ENCODE measurements at places on chromosomes 1 and 21.

- no peak for DNase-seq
These were observed 13.3 kb downstream of the PLPPR5 start for GRCh38 chr1:98991127-98992012.

- no peak for DNase-seq
These were observed 154.3 kb downstream of the COQ8A start for GRCh38 chr1:227094249-227094966.

DNA sequence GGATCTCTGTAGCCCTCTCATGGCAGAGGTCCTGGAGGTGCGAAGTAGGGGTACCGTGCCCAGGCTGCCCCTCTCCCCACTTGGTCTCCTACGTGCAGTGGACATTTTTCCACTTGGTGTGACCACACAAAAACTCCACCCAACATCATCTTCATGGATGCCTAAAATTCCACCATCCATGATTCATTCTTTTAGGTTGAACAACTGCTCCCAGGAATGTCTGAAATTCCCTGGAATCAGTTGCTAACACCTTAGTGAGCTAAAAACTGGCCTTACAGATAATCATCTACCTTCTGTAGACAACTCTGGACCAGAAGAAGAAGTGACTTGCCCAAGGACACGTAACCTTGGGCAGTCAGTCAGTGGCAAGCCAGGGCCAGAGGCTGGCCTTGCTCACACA is 32.1 kb upstream of the CLIC4 start:
- no peak for DNase-seq

- DNase-seq: no peak
These were observed 97.4 kb upstream of the IPO9 start for GRCh38 chr1:201731592-201731991.

GRCh38 chr1:203567596-203567995 is 59.0 kb upstream of the ATP2B4 start:
- no peak for DNase-seq

DNA sequence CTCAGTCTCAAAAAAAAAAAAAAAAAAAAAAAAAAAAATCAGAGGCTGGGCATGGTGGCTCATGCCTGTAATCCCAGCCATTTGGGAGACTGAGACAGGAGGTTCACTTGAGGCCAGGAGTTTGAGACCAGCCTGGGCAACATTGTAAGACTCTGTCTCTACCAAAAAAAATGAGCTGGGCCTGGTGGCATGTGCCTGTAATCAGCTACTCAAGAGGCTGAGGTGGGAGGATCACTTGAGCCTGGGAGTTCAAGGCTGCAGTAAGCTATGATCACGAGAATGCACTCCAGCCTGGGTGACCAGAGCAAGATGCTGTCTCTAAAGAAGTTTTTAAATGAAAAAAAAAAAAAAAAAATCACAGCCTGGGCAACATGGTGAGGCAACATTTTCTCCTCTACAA is 10.3 kb downstream of the SEMA4A start:
- no peak for DNase-seq

- no peak for DNase-seq
These were observed 261.7 kb downstream of the PCP4 start for GRCh38 chr21:40128891-40129290.

DNA sequence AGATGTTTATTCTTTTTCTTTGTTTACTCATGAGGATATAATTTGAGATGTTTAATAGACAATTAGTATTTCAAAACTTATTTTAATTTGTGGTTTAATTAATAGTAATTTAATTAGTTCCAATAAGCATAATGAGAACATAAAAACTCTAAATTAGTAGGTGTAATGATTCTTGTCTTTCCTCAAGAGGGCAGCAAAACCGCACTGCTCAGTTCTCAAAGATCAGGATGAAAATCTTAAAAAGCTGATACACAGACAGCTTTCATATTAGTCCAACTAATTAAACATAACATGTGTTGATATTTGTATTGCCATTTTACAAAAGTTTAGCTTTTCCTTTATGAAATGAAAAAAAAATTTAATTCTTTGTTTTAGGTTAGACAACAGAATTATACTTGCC is 106.7 kb upstream of the C21orf91 start:
- peak; percentile 57 for DNase-seq

GRCh38 chr1:189496768-189497167 is 980.9 kb downstream of the BRINP3 start:
- no peak for DNase-seq

GRCh38 chr1:195897076-195897475 is 711.2 kb downstream of the KCNT2 start:
- DNase-seq: no peak

- DNase-seq: no peak
These were observed 7.7 kb downstream of the CHRM3 start for GRCh38 chr1:239394107-239394506.

DNA sequence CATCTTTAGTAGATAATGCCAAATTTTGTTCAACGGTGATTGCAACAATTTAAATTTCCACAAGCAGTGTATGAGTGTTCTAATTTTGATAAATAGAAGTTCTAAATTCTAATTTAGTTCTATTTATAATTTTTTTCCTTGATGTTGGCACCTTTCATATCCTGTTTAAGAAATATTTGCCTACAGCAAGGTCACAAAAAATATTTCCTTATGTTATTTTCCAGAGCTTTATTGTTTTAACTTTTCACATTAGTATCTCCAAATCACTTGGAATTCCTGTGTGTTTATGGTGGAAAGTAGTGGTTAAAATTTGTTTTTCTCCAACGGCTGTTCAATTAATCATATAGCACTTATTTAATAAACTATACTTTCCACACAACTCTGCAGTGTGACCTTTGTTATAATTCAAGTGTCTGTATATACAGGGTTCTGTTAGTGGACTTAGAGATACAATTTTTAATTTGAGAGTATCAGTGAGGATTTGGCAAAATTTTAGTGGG is 94.3 kb upstream of the CD55 start:
- DNase-seq: no peak

GRCh38 chr1:68206848-68207689 is 25.3 kb downstream of the WLS start:
- DNase-seq: no peak

DNA sequence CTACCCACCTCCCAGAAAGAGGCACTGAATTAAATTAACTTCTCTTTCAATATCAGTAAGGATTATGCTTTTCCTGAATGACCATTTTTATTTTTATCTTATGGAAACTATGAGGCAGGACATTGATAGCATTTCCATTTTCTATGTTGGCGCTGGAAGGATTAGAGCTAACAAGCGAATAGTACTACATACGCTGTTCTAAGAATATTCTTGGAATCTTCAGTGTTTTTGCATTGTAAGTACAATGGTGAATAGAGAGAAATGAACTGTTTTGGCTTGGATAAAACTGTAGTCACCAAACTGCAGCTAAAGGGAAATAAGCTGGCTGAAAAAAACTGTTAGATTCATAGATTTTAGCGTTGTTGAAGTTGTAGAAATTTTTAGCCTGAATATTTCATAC is 779.0 kb upstream of the ADGRL4 start:
- no peak for DNase-seq

- no peak for DNase-seq
These were observed 6.2 kb upstream of the ZNF281 start for GRCh38 chr1:200415789-200416593.

DNA sequence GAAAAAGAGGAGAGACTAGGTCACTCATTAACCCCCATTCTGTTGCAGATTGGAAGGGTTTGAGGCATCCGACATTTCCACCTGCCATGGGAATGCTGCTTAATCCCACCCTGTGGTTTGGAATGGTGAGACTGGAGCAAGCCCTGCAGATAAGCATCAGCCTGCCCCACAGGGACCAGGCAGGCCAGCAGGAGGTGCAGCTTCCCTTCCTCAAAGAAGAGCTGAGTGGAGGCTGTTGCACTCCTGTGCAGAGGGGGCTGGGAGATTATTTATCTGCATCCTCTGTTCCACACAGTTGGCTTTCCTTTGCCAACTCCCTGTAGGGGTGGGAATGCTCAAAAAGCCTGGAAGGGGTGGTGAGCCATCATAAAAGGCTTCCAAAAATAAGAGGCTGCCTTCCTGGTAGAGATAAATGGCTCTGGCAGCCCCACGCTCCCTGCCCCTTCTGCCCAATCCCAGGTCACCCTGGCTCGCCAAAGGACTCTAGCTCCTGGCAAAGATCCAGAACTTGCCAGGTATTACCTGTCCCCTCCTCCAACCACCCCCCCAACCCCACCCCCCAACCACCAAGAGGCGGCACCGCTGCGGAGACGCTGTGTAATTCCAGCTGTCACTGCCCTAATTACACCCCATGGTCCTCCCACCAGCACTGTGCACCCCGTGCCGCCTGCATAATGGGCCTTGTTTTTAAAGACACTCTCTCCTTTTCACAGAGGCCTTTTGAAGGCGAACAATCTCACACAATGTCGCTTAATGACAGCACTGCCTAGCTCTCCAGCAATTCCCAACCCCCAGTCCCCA is 83.0 kb upstream of the ZC3H12A start:
- peak; percentile 86 for DNase-seq

- DNase-seq: no peak
These were observed 13.3 kb upstream of the CAPN8 start for GRCh38 chr1:223678841-223679240.

DNA sequence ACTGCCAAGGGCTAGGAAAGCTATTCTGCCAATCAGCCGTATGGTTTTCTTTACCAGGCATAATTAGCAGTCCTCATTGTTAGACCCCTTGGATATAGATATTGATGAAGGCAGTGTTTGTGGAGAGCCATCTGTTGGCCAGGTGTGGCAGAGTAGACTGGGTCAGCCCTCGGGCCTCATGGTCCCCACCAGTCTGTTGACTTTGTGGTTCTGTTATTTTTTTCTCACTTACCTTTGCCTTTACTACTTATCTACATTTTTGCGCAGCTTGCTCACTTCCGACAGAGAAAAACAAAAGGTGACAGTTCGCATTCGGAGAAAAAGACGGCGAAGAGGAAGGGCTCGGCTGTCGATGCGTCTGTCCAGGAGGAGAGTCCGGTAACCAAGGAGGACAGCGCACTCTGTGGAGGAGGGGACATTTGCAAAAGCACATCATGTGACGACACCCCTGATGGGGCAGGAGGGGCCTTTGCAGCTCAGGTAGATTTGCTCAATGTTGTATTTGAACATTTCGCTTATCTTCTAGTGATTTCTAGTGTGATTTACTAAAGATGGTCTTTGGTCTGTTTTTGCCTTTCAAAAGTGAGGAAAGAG is 2.3 kb downstream of the PCNT start:
- peak; percentile 28 for DNase-seq

DNA sequence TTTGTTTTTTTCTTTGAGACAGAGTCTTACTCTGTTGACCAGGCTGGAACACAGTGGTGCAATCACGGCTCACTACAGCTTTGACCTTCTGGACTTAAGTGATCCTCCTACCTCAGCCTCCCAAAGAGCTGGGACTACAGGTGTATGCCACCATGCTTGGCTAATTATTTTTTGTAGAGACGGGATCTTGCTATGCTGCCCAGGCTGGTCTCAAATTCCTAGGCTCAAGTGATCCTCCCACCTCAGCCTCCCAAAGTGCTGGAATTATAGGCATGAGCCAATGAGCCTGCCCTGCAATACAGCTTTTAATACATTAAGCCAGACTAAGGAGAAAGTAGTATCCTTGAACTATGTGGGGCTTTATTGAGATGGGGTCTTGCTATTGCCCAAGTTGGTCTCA is 16.6 kb upstream of the EXOSC10 start:
- DNase-seq: no peak

DNA sequence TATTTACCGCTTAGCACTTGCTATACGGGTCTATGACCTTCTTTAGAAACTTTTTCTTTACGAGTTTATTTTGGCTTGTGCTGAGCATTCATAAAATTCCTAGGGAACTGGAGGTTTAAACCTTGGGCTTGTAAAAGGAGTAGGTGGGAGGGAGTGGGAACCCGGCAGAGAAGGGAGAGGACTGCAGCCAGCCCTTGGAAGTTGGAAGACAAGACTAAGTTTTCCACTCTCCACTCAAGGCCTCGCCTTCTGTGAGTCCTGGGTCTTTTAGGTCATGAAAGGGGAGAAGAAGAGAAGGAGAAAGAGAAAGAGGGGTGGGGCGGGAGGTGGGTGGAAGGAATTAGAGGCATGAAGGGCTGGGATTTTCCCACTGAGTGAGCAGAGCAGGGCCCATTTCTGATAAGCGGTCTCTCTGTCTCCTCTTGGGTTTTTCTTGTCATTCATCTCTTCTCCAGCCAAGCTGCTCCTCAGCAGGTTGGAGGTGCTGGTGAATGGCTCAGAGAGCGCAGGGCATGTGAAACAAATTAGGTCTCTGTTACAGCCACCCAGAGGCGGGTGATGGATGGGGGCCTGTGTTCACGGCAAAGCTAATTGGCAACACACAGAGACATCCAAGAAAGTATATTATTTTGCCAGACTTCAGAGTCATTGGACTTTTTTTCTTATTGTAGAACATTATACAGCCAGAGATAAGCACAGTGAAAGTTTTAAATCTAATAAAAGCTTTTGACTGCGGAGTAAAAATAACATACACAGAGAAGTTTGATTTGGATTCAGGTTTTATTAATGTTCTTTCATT is 247.3 kb downstream of the FOXD2 start:
- no peak for DNase-seq

DNA sequence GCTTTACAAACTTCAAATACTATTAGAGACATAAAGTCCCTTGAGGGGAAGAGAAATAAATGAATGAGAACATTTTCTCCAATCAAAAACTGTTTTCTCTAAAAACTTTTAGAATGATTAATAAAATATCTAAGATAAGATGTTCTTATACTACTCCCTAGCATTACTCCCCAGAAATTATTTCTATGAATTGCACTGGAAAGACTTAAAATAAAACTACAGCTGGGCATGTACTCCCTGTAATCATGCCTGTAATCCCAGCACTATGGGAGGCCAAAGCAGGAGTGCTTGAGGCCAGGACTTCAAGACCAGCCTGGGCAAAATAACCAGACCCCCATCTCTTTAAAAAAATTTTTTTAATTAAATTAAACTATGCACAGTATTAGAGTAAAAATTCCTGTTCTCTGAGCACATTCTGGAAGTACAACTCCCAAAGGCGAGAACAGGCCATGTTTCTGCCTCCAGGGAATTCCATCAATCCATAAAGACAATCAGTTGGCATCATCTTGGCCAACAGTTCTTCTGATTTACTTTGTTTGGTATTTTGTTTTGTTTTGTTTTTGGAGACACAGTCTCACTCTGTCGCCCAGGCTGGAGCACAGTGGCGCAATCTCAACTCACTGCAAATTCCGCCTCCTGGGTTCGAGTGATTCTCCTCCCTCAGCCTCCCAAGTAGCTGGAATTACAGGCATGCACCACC is 77.9 kb downstream of the TGFBR3 start:
- DNase-seq: no peak

- DNase-seq: no peak
These were observed 402.5 kb downstream of the HHAT start for GRCh38 chr1:210731193-210731592.

GRCh38 chr1:147099192-147099591 is 73.1 kb downstream of the PRKAB2 start:
- no peak for DNase-seq

GRCh38 chr1:7300893-7301663 is 470.0 kb upstream of the VAMP3 start:
- no peak for DNase-seq

DNA sequence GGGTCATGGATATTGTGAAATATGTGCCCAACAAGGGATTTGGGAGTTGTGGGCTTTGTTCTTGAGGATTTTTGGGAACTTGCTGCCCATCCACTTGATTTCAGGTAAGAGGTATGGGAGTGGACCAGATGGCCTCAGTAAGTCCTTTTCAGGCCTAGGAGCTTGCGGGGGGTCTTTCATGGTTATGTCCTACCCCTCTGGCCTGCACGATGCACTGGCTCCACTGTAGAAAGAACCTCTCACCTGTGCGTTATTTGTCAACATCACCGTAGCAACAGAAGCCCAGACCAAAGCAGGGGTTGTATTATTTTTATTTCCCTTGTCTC is 8.6 kb downstream of the RIIAD1 start:
- DNase-seq: no peak

- DNase-seq: no peak
These were observed 411.2 kb upstream of the CAMK1G start for GRCh38 chr1:209172286-209172685.

- no peak for DNase-seq
These were observed 215.6 kb downstream of the SPATA17 start for GRCh38 chr1:217846733-217847132.
